ENCODE measurements at places on chromosomes 1 and 21.

DNA sequence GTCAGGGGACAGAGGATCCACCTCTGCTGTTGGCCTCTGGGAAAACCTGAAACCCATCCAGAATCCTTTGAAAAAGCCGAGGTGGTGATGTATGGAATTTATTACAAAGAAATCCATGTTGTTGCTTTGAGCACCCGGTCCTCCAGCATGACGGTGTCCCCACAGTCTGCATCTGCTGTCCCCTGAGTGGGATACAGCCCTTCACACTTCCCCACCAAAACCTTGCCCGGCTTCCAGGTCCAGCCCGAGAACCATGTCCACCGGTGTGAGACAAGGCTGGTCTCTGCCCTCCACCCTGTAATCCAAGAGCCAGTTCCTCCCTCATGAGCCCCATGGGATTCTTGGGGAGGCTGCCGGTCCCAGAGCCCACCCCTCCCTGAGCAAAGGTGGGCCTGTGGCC is 70.5 kb downstream of the STUM start:
- DNase-seq, result no peak

DNA sequence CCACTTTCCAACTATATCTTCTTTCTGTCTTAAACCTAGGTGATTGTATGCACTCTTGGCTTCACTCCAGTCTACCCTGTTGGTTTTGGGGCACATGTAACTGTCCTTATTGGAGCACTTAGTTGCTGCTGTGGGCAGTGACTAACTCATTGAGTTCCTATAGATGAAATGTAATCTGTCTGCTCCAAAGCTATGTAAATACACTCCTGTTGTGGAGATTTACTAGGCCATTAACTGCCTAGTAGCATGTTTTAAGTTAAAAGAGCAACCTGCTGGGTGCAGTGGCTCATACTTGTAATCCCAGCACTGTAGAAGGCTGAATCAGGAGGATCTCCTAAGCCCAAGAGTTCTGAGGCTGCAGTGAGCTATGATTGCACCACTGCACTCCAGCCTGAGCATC is 137.6 kb downstream of the ZMYM4 start:
- no peak for DNase-seq

DNA sequence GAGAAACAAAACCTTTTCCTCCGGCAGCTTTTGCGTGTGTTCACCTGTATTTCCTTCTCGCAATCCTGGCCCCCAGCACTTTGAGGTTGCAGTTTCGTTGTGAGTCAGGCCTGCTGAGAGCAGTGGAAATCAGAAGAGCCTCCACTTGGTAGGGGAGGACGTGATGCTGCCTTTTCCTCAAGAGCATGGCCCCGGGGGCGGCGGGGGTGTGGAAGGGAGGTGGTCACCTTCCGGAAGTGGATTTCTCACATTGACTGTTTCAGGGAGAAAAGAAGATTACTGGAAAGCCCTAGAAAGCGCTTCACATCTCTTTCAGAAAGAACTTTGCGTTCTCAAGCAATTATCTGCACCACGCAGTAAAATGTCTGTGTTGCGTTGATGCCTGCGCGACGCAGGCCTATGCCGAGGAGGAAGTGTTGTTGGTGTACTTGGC is 12.2 kb upstream of the IL10 start:
- no peak for DNase-seq

DNA sequence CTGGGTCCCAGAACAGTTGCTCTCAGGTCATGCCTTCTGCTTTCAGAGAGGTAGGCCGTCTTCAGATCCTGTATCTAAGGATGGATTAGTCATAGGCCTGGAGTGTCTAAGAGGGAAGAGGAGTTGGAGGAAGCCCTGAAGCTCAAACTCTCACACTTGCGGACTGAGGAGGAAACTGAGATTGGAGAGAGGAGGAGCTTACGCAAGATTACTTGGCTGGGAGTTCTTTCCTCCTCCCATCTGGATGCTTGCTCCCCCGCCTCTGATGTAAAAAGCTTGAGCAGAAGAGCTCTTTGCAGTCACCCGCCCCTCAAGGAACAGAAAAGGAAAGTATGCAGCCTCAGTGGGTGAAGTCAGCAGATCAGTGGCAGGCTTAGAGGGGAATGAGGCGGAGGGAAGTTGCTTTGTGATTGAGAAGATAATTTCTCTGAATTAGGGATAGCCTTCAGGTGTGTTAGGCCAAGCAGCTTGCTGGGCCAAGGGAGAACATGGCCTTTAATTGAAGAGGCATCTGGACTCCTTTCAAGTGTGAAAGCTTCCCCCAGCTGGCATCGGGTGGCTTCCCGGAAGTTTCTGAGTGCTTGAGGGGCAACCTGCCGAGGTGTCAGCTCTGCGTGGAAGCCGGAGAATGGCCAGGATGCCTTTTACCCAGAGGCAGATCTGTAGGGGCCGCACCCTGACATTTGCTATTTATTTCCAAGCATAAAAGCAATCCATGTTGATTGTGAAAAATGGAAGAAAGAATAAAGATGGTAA is 6.6 kb downstream of the ADORA1 start:
- DNase-seq, result no peak

- no peak for DNase-seq
Observed at GRCh38 chr1:115218699-115219098, 119.3 kb downstream of the NGF start.

DNA sequence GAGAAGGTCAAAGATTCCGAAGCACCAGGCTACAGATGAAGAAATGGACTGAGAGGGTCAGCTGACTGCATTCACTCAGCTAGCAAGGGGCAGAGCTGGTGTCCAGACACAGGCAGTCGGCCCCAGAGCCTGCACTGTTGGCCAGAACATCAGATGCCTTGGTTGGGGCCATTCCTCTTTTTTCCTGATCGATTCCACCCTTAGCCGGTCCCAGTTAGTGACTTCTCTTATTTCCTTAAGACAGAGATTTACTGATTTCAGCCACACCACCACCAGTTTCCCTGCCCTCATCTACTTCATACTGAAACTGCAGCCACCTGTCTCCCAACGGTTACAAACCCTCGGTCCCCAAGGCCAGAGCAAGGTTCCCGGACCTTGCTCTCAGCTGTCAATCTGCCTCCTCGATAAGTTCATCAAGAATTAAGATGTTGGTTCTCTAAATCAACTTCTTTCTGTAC is 11.5 kb downstream of the CD58 start:
- DNase-seq, result no peak

DNA sequence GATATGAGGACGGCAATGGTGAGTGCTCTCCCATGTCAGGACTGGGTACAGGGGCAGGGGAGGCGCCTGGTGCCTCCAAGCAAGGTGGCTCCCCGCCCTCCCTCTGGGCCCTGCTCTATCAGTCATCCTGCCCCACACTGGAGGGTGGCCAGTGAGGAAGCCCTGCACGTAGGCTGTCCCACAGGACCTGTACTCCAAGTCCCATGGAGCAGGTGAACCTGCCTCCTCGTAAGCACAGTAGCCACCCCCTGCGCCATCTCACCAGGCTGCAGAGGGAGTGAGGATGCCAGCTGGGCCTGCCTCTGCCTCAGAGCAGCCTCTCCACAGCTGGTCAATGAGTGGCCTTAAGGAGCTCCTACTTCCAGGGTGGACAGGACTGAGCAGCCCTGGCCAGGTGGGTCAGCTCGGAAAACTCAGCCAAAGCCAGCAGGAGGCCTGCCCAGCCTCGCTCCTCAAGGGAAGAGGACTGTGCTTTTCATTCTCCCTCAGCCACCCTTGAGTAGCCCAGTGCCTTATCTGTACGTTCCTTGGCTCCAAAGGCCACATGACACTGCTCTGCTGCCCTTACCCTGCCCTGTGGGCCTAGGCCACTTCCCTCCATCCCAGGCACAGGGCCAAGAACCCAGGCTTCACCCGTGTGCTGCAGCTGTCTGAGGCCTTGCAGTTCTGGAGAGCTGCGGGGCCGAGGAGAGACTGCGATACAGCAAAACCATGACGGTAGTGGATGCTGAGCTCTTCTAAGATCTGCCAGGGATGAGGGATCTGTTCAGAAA is 39.6 kb downstream of the SLC45A1 start:
- no peak for DNase-seq

- no peak for DNase-seq
Observed at GRCh38 chr1:27835501-27835900, 4.9 kb downstream of the PPP1R8 start.

GRCh38 chr1:215744419-215744818 is 177.3 kb downstream of the KCTD3 start:
- DNase-seq, result no peak

GRCh38 chr1:155471026-155471425 is 91.6 kb downstream of the ASH1L start:
- DNase-seq, result no peak

DNA sequence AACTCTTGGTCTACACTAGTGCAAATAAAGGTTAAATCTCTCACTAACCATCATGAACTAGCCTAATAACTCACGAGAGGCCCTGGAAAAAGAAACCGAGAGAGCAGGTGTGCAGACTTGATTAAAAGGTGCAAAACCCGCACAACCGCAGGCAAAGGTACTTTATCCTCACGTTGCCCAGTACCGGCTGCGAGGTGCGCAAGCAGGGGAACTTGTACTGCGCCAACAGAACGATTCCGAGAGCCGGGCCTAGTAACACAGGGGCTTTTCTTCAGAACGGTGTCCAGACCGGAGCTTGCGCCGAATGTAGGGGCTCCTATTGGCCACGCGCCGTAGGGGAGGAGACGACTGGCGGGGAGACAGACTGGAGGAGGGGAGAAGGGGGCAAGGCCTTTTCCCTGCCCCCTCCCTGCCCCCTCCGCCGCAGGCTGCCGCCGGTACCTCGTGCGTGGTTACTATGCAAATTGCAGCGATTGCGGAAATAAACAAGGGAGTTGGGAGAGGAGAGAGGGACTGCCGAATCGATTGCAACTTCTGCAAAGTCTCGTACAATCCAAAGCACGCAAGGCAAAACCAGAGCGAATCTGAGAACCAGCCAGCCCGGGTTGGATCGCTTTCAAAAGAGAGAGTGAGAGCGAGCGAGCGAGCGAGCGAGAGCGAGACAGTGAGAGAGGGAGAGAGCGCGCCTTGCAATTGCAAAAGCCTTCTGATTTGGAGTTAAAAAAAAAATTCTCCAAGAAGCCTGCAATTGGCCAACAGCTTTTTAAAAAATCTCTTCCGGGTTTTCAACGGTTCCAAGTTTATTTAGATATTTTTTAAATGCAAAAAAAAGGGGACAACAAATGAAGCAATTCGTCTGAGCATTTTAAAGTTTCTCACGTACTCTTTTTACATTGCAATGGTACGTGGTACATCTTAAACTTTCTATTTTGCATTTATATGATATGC is 5.4 kb upstream of the NFIA start:
- DNase-seq, result peak; percentile 92

DNA sequence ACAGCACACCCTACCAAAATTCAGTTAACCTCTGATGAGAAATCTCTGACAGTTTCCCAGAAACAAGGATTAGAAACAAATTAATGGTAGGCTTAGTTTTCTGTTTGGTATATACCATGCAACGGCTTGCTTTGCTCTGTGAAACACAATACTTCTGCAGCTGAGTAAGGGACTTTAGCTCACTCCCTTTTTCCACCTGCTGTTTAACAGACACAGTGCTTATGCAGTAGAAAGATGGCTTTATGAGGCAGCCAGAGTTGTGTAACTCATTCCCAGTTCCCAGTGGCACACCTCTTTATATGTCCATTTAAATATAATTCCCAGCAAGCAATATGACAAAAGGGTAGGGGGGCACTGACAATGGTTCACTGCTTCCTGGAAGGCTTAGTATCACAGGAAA is 124.0 kb downstream of the PIGK start:
- DNase-seq, result no peak

GRCh38 chr1:182742780-182743179 is 46.8 kb upstream of the NPL start:
- no peak for DNase-seq

DNA sequence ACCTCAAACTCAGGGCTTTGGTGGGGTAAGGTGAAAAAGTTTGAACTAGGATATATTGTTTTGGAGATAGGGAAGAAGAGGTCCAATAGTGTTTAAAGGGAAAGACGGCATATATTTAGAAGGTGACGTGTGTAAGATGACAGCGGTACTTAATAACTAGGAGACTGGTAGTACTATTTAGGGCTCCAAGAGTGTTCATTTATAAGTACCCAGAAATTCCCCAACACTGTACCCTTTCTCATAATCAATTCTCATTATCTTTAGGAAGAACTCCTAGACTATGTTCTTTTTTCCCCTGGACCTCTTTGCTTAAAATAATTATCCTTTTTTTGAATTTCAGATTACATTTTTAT is 1.5 kb downstream of the LYPLAL1 start:
- DNase-seq, result no peak

DNA sequence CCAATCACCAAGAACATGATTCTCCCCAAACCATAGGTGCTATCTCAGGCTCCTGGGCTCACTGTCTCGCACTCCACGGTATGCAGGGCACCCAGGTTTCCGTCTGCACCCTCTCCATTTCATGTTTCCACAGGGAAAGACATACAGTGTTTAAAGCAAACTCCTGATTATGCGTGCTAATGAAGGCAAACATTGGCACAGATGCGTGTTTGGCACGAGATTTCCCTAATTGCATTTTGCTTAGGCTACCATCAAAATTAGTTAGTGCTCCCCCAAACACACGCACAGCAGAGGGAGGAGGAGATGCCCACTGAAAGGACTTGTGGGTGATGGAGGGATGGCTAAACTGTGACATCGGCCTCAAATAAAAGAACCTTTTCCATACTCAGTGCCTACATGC is 32.2 kb upstream of the TIAM1 start:
- no peak for DNase-seq

DNA sequence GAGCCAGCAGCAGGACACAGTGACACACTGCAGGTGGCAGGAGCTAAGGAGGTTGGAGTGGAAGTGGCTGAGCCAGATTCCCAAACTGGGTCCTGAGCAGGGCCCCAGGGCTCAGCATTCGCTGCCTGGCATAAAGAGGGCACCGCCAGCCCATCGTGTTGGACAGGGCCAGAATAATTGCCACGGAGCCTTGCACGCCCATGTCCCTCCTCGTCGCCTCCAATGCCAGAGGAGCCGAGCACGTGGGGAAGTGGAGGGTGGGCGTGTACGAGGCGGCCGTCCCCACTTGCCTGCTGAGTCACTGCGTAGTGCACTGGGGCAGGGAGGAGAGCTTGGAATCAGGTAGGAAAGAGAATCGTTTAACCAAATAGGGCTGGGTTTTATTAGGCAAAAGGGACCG is 26.1 kb upstream of the LRRC47 start:
- no peak for DNase-seq

DNA sequence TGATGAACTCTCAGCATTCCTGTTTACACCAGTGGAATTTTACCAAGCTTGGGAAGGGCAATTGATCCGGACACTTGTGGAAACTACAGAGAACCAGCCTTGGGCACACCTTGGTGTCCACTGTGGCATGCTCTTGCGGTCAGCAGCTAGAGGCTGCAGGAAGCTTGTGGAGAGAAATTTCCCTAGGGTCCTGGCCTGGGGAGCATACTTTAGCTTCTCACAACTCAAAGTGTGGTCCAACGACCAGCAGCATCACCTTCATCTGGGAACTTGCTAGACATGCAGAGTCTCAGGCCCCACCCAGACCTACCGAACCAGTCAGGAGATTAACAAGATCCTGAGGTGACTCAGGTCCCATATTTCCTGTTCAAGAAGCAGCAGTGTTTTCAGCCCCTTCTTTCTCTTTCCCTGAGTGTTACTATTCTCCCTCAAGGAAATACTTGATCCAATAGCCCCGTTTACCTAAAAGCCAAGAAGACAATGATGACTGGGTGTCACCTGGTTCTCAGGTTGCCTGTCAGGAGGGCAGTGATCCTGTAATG is 55.7 kb upstream of the KCNE2 start:
- no peak for DNase-seq

DNA sequence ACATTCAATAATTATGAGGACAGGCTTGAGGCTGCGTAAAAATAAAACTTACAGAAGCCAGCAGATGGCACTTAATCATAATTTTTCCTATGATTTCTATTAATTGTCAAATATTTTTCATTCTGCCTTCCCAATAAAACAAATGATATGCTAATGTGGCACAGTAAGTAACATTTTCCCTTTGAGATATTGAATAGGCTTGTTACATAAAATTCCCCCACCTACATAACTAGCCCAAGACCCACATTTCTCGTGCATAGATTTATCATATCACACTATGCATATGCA is 55.4 kb upstream of the PTGFRN start:
- DNase-seq, result no peak

Measured in COR-L47 (cell line).